ENCODE measurements at places on chromosomes 6 and 20. TPM values are rescaled to one million over a fixed set of nuclear protein-coding genes. Genes with fewer than 3 reads are reported as not detected.

Gene UBE2C
- 251 TPM for total RNA-seq

Gene WFDC5
- total RNA-seq, result not detected

Gene SPTLC3
- 0.05 TPM for total RNA-seq

Gene CDSN
- total RNA-seq, result not detected

Gene RIMS4
- total RNA-seq, result not detected

Gene ULBP3
- total RNA-seq, result 1.8 TPM
